ENCODE measurements at places on chromosomes 5 and 9.

DNA sequence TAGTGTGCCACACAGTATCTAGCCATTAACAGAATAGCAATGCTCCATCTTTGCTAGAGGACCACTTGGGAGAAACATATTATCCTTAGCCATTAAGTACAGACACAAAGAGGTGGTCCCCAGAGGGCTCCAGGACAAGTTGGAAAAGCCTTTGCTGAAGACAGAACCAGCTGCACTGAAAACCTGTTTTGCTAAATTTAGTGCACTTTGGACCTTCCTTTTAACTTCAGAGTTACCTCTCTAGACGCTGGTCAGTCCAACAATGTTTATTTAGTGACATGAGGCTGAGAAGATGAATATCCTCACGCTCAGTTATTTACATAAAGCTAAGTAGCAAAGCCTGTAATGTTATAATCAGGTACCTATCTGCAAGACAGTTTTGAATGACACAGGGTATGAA, 265.0 kb upstream of the ZNF608 start:
- no peak for DNase-seq

DNA sequence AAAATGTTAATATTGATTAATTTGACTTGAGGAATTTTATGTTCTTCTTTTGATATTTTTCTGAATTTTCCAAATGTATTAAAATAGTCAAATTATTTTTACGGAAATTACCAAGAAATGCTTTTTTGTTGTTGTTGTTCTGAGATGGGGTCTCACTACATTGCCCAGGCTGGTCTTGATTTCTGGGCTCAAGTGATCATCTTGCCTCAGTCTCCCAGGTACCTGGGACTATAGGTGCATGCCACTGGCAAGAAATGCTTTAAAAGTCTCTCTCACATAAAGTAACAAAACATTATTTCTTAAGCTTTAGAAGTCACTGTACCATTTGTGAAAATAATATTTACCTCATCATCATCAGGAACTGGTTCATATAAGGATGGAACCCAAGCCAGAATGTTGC, 43.0 kb upstream of the ELOVL7 start:
- no peak for DNase-seq

DNA sequence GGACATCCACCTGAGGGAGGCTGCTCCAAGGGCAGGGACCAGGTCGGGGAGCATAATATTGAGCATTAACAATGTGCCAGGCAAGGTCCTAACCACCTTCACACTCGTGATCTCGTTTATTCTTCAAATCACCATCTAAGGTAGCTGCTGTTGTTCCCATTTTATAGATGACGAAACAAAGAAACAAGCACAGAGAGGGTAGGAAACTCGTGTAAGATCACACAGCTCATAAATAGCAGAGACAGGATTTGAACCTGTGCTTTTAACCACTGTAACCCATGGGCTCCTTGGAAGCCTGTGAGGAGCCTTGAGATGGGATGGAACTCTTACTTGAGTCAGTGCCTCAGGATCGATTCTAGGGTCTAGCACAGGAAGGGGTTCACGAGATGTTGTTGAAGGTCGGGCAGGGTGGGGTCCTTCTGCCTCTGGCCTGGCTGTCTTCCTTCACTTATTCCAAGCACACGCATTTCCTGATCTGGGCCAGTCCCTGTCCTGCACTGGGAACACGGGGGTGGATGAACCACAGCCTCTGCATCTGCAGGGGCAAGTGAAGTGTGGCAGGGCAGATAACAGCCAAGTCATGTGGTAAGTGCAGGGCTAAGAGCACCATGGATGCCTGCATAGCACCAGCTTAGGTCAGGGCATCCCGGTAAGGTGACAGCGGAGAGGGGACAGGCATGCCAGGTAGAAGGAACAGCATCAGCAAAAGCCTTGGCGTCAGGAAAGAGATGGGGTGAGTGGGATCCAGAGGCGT, 188.1 kb downstream of the MELK start:
- DNase-seq, result no peak

GRCh38 chr5:5040712-5041111, 99.4 kb upstream of the ADAMTS16 start:
- DNase-seq, result no peak

Measured in endothelial cell of umbilical vein (primary cell).